ENCODE measurements at places on chromosomes 6 and 20. TPM values are rescaled to one million over a fixed set of nuclear protein-coding genes. Genes with fewer than 3 reads are reported as not detected.

SYS1 gene
- 38.7 TPM for total RNA-seq

KATNA1 gene
- total RNA-seq = 23.9 TPM

GPX5 gene
- total RNA-seq = not detected

TMX4 gene
- total RNA-seq = 12.3 TPM

EBF4 gene
- 0.75 TPM for total RNA-seq

TMEM170B gene
- total RNA-seq = 0.45 TPM

CASP8AP2 gene
- total RNA-seq = 10.2 TPM

CD40 gene
- 7.8 TPM for total RNA-seq

PRPH2 gene
- total RNA-seq = 2.2 TPM

BTNL2 gene
- total RNA-seq = 0.12 TPM

TRIM15 gene
- total RNA-seq = not detected

KHDC3L gene
- not detected for total RNA-seq

COQ3 gene
- 1.5 TPM for total RNA-seq

Data from smooth muscle cell of the coronary artery (primary cell).